ENCODE measurements at places on chromosomes 12 and 14. TPM values are rescaled to one million over a fixed set of nuclear protein-coding genes. Genes with fewer than 3 reads are reported as not detected.

SLC7A8 gene
- total RNA-seq, result 62.3 TPM

GTF2A1 gene
- 31.1 TPM for total RNA-seq

FAM186B gene
- total RNA-seq, result 0.29 TPM

PPP1R36 gene
- total RNA-seq, result 0.66 TPM

IRAK3 gene
- 2.2 TPM for total RNA-seq

MUCL1 gene
- not detected for total RNA-seq

Measured in mesothelial cell of epicardium (in vitro differentiated cells).